ENCODE measurements at places on chromosomes 1 and 21.

DNA sequence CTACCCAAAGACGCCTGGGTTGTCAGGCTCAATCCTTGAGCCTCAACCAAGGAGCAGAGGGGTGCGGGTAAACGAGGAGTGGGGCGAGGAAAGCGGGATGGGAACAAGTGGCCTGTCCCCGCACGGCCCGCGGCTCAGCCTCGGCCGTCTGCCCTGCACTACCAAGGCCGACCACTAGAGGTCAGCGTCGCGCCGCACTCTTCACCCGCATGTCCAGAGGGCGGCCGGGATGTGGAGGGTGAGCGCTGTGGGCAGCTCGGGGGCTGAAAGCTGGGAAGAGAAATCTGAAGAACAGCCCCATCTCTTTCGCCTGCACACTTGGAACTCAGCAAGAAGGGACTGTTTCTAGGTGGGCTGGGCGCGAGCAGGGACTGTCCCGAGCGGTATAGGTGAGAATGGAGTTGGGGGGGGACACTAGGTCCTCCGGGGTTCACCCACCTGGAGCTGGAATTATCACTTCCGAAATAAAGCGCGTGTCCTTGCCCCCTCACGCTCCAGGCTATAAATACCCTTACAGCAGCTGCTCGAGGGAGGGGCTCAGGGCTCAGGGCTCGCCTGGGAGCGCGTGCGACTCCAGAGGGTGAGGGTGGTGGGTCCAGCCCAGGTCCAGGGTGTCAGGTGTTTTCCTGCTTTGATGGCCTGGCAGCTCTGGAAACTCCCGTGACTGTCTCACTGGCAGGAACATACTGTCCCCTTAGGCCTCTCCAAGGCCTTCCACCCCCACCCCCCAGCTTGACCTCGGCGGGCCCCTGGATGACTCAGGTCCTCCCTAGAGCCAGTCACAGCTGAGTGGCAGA lies 9.8 kb downstream of the SLC30A2 start:
- DNase-seq, result peak; percentile 65

- no peak for DNase-seq
Measured at GRCh38 chr1:244199902-244200301, 148.8 kb downstream of the ZBTB18 start.

DNA sequence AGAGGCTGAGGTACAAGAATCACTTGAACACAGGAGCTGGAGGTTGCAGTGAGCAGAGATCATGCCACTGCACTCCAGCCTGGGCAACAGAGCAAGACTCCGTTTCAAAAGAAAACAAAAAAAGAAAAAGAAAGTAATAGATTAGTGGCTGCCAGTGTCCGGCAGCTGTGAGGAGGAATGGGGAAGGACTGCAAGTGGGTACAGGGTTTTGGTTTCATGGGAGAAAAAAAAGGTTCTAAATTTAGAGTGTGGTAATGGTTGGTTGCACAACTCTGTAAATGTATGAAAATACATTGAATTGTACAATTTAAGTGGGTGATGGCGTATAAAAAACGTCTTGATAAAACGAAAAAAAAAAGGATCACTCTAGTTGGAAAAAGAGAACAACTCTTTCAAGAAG lies 6.7 kb downstream of the TAF1A start:
- DNase-seq, result no peak

GRCh38 chr1:21936366-21937031 lies 611 bp downstream of the HSPG2 start:
- no peak for DNase-seq

DNA sequence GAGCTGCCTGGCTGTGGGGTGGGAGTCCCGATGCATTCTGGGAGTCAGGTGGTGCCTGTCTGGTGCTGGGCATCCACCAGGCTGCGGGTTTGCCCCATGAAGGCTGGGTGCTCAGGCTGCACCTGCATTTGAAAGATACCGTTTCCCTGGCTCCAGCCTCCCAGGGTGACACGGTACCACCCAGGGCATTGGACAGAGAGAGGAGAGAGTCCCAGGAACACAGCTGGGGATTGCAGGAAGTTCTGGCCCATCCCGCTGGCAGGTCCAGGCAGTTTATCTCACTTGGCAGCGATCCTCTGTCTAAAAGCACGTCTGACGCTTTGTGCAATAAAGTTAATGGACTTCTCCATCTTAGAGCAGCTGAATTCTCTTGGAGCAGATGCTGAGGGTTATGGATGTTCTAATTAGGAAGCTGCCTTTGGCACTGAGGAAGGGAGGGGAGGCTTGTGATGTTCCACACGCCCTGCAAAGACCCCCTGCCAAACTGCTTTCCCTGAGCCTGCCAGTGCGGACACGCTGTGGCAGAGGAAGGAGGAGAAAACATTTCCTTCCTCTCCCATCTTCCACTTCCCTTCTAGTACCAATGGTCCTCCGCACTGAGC lies 246.9 kb downstream of the GRIK3 start:
- DNase-seq, result no peak

- DNase-seq, result no peak
Measured at GRCh38 chr1:173573596-173573995, 29.3 kb downstream of the SLC9C2 start.

DNA sequence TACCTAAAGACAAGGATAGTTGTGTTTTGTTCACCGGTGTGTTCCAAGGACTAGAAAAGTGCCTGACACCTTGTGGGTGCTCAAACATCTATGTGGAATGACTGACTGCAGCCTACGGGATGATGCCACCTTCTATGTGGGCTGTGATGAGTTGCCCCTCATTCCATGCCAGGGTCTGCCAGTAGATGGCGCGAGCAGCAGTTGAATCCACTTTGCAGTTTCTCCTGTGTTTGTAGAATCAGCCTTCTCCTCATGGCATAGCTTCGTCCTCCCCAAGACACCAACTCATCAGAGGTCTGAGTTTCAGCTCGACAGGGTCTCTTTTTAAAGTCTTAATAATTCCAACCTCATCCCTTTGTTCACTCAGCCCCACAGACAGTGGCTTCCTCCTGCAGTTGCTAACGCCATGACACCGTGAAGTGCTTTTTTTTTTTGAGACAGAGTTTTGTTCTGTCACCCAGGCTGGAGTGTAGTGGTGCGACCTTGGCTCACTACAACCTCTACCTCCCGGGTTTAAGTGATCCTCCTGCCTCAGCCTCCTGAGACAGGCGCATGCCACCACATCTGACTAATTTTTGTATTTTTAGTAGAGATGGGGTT lies 133.7 kb downstream of the CAPN8 start:
- DNase-seq, result peak; percentile 23

DNA sequence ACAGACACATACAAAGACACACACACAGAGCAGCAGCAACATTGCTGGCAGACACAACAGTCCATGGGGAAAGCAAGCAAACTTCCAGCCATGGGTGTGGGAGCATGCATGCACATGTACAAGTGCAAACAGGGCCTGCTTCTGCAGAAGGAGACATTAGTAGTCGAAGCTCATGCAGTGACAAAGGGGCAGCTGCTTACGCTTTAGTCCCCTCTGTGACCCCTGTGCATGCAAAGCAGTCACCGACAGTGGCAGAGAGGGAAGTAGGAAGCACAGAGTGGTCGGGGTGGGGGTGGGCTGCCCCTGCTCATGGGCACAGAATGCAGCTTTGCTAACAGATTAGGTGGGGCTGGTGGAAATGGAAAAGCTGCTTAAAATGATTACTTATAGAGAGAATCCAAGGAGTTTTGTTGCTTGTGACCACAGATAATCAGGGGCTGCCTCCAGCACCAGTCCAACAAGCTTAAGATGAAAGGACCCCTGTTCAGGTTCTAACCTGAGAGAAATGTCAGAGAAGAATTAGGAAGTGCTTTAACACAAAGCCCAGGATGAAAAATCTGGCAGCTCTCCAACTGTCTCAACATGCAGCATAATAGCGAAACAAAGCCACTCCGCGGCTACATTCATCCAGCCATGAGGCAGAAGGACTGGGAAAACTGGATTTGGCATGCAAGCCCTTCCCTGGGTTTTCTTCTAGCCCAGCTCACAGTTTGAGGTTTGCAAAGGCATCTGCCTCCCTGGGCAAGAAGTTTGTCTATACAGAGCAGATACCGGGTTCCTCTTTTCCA lies 378.9 kb downstream of the KCNH1 start:
- DNase-seq, result no peak

Measured in activated CD4-positive, alpha-beta T cell treated with anti-CD3 and anti-CD28 coated beads for 4 hours (primary cell).